Uterus (tissue), 4 donors: ENCODE measurements at places on chromosomes 6 and 20. TPM values are rescaled to one million over a fixed set of nuclear protein-coding genes. Genes with fewer than 3 reads are reported as not detected.

SNPH gene
- total RNA-seq = 2.1 TPM

MAK gene
- total RNA-seq = 0.97 TPM

DNA sequence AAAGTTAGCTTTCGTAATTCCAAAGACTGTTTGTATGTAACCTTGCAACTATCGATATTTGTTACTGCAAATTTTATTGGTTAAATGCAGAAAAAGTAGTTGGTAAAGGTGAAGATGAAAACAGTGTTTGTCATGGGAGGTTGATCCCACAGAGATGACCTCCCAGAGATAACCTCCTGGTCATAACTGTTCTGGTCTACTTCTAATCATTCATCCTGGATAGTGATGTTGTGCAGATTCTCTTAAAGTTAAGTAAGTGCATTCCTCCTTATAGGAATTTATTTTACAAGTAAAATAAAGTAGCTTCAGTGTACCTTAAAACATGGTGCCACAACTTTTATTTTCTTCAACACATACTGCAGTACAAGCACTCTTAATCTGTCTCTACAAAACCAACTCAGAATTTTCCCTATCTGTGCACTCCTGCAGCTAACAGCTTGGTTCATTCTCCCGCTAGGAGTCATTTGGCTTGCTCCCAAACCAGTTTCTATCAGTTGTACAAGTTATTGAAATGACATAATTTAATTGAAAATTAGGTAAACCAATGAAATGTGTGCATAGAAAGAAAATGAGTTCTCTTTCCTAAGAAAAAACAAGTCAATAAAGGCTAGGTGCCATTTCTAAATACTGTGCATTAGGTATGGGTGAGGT, 19.2 kb downstream of the METTL24 start:
- DNase-seq = no peak

GRCh38 chr6:114195631-114196403, 147.0 kb downstream of the HS3ST5 start:
- DNase-seq = no peak

- DNase-seq = no peak
Measured at GRCh38 chr6:16961577-16961976, 140.3 kb upstream of the STMND1 start.

DNA sequence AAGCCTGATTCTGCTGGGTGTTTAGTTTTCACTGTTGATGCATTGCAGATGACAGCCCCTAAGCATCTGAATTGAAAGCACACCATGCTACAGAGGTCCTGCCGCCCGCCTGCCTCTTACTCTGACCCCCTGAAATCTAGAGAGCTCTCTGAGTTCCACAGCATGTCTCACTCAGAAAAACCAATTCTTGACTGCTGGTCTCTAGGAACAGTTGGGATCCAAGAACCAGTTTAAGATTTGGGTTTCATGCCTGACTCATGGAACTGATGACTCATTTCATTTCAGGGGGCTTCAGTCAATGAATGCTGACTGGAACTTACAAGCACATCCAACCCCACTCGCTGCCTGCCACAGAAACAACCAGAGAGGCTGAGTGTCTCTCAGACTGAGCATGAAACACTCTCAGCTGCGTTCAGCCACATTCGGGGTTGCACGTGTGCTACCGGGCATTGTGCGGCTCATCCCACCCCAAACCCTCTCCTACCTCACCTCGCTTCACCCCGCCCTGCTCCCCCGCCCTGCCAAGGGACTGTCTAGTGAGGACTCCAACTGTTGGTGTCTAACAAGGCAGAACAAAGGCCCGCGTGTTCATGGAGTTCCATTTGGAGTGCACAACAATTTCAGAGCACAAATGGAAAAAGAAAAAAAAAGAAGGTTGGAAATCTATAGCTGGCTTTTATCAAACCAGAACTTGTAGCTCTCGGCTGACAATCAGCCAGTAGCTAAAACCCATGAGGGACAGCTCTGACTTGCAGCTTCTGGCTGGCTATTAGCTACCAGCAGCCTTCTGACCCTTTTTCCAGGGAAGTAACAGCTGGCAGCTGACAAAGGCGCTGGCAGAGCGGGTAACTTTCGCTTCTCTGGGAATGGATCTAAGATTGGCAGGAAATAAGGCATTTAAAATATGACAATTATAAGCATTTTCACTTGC, 20.0 kb upstream of the TRAF3IP2 start:
- peak; percentile 51 for DNase-seq

DNA sequence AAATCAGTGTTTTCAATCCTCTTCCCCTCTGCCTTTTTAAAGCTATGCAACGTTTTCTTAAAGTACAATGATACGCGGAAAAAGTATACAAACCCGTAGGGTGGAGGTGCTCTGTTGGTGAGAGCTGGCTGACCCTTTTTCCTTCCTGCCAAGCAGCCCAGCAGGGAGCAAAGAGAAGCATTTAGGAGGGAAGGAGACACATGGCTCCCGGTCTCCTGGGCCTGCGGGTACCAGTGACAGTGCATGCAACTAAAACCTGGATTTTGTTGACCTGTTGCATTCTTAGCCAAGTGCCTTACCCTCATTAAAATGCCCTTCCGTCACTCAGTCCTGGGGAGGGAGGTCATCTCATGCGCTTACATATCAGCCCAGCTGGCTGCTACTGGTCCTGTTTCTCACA, 87.2 kb downstream of the SLX4IP start:
- no peak for DNase-seq

GRCh38 chr6:48486876-48487275, 375.9 kb upstream of the PTCHD4 start:
- no peak for DNase-seq

DNA sequence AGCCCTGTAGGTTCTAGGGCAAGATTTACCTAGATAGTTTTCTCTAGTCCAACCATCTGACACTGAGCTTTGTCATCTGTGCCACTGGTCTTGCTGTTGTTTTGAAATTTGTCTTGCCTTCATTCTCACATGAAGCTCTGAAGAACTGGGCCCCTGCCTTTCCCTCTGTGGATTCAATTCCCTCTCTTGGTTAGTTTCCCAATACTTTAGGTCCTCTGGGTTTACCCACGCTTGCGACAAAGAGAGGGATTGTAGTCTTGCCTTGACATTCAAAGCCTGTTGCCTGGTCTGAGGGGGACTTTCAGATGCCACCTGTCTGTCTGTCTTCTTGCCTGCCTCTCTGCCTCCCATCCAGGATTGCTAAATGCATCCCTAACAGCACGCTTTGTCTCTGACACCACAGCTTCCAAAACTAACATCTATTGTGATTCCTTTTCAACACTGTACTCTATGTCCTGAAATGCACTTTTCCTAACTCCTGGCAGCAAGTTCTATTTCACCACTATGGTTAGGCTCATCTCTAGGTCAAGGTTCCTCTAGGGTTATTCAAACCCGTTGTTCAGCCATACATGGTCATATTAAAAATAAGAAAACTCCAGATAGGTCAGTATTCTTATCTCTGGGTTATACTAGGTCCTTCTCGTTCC, 25.5 kb upstream of the MANEA start:
- DNase-seq = no peak

GRCh38 chr6:70838907-70839285, 118.0 kb downstream of the B3GAT2 start:
- DNase-seq = no peak

DNA sequence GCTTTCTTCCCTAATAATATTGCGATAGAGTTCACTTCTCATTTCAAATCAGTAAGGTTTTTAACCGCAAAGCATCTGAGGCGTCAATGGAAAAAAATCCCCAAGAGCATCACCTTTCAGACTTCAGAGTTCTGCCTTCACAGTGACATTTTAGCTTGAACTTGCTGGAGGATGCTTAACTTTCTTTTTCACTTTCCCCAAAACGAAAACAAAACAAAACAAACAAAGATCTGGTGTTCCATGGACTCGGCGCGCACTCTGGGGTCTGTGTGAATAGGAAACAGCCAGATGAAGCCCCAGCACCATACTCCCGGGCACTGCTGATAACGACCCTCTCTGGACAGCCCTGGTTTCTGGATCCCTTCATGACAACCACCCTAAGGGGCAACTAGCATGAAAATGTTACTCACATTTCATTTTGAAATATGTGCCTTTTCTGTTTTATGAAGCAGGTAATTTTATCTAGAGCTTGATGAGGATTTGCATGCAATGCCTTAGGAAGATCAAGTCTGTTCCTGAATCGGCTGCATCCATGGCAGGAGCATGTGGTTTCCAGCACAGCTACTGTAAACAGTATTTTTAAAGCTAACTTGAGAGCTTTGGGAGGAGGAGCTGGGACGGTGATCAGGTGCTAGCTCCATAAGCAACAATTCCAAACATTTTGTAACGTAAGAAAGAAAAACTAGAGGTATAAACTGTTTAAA, 44.5 kb downstream of the RAMACL start:
- no peak for DNase-seq

HCK gene
- 3.7 TPM for total RNA-seq

DNA sequence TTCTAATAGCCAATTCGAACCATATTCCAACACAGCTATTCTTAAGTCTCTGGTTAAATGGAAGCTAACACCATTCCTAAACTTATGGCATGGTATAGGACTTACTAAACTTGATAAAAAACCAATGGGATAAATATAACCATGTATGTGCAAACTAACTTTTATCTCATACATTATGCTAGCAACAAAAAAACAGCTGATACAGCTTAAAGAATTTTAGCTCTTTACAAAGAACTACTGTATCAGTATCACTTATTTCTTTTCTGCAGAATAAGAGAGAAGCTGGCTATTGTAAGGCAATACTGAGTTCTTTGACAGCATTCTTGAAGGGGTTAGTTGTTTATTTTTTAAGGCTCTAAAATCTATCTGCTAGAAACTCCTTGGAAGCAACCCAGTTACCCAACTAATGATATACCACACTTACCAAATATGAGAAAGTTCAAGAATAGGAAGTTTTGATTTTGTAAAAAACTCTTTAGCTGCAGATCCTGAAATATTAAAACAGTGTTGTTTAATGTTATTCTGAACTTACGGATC, 44.9 kb downstream of the REPS1 start:
- DNase-seq = no peak

DNA sequence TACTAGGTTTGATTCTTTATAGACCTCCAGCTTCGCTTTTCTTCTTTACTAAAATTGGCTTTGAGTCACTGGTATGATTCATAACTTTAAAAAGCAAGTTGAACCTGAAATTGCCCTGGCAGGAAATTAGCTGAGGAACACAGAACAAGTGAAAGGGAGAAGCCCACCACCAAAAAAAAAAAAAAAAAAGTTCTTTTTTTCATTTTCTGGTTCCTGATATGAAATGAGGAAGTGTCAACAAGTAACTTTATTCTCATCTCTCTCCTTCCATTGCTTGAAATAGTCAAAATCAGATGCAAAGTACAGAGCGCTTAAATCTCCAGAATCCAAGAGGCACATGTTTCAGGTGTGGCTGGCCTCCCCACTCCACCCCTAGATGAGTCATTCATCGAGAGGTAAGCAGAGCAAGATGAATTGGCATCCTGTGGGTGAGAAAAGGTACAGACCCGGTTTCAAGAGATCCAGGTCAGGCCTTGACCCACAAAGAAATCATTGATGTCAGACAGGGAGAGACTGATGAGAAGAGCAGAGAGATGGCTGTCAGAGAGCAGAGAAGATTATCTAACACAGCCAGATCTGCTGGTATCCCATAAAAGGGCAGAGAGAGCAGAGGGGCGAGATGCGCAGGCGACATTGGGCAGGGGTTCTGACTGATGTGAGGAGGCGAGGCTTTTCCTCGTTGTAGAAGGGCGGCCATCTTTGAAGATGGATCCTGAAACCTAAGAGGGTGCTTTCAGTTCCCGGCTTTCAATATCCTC, 54.8 kb upstream of the MBOAT1 start:
- no peak for DNase-seq

TNXB gene
- 217 TPM for total RNA-seq

- DNase-seq = no peak
Measured at GRCh38 chr6:156526081-156526480, 251.1 kb upstream of the ARID1B start.

DNA sequence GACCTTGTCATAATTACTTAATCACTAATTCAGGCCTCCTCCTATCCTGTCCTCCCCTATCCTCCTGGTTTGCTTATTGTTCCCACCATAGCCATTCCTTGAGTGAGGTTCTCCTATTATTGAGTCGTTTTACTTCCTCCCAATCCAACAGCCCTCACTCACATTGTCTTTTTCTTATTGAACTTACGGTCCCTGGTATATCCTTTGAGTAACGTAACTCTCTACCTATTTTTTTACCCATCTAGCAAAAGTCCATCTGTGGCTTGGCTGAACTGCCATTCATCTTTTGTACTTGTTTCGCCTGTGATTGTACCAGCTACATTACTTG, 43.1 kb downstream of the DEK start:
- no peak for DNase-seq

LY6G6F gene
- not detected for total RNA-seq

DNA sequence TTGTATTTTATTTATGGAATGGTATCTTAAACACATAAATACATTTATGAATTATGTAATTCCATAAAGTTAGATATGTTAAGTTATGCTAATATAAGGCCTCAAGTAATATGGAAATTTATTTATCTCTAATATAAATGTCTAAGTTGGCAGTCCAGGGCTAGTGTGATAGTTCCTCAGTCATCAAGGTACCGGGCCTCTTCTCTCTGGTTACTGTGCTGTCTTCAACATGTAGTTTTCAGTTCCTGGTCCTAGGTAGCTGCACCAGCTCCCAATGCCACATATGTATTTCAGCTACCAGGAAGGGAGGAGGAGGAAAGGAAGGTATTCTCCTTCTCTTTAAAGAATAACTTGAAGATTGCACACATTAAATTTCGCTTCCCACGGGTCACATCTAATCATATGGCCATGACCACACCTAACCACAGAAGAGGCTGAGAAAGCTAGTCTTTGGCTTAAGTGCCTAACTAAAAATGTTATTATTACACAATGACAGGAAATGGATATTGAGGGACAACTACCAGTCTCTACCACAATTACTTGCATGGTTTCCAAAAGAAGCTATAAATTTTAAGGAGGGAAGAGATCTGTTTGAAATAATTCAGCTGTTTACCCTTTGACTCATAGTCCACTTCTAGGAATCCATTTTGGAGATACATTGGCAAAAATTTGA, 68.6 kb downstream of the BCKDHB start:
- no peak for DNase-seq

GRCh38 chr6:155038104-155038503, 43.0 kb downstream of the TIAM2 start:
- DNase-seq = no peak

MPIG6B gene
- not detected for total RNA-seq

GRCh38 chr6:68760485-68760884, 125.4 kb downstream of the ADGRB3 start:
- no peak for DNase-seq

- no peak for DNase-seq
Measured at GRCh38 chr6:25689966-25690365, 38.0 kb downstream of the SCGN start.

LAMA2 gene
- total RNA-seq = 95.2 TPM

- DNase-seq = no peak
Measured at GRCh38 chr6:79568996-79569395, 31.8 kb upstream of the LCA5 start.

DNA sequence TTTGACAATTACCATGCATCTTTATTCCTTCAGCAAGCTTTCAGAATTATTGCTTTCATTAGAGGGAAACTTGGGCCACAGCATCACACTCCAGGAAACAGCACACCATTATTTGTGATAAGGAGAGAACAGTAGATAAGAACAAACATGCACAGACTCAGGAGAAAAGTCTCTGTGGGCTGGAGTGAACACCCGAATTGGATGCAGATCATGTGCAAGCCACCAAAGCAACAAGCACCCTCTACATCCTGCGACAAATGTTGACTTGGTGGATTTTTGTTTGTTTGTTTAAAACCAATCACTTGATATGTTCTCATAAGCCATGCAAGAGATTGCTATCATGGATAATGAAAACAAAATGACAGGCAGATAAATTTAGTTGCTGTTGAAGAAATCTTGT, 67.7 kb upstream of the ZFP64 start:
- DNase-seq = no peak

CPNE5 gene
- 11.5 TPM for total RNA-seq

PRSS16 gene
- total RNA-seq = 0.88 TPM
